ENCODE measurements at places on chromosomes 16 and 17.

GRCh38 chr16:88516601-88517061 lies 53.6 kb upstream of the ZC3H18 start:
- no peak for DNase-seq

DNA sequence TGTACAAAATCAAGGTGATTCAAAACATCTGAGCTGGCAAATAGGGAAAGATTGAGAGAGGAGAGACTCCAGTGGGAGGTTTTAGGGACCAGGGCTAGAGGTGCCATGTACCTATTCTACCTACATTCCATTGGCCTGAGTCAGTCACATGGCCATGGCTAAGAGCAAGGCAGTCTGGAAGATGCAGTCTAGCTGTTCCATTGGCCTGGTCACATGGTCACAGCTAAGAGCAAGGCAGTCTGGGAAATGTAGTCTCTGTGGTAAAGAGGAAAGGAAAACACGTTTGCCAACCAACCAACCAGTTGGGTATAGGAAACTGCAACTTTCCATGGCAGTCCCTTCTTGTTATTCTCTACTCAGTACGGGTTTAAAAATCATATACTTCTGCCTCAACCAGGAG lies 369.1 kb downstream of the XYLT1 start:
- no peak for DNase-seq

- no peak for DNase-seq
Observed at GRCh38 chr16:69321080-69321479, 9.3 kb downstream of the PDF start.

GRCh38 chr16:11023262-11024039 lies 79.1 kb downstream of the CLEC16A start:
- no peak for DNase-seq

GRCh38 chr17:5138616-5139457 lies 23.0 kb downstream of the USP6 start:
- DNase-seq, result no peak

DNA sequence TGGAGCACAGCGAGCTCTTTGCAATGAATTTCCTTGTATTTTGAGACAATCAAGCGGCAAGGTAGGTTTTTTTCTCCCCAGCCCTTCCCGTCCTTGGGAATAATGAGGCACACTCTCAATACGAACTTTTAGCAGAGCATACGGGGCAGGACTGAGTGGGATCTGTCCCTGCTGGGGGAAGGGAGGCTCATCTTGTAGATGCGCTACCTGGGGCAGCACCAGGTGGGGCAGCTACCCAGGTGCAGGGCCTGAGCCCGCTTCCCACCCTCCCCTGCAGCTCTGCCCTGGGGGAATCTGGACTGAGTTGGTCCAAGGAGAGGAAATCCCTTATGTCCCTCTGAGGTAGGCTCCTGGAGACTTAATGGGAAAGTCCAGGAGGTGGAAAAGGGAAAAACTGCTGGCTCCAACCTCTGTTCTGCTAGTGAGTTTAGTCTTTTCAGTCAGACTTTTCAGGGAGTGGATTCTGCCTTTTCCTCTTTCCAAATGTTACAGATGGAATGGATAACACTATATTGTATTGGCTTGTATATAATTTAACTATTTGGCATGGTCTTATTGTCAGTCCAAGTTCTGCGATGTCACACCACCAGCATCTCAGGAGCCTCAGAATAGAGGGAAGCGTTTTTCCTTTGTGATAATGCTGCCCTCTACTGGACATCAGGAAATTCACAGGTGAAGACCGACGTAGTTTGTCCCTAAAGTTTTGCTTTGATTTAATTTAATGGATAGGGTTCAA lies 9.6 kb upstream of the CES1 start:
- DNase-seq, result no peak

- no peak for DNase-seq
Observed at GRCh38 chr17:27494192-27495091, 38.2 kb downstream of the KSR1 start.

DNA sequence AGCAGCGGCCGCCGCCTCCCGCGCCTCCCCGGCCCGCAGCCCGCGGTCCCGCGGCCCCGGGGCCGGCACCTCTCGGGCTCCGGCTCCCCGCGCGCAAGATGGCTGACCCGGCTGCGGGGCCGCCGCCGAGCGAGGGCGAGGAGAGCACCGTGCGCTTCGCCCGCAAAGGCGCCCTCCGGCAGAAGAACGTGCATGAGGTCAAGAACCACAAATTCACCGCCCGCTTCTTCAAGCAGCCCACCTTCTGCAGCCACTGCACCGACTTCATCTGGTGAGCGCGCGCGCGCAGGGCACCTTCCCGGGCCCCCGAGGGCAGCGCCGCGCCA lies 258 bp downstream of the PRKCB start:
- no peak for DNase-seq

GRCh38 chr16:87954361-87954760 lies 3.1 kb downstream of the BANP start:
- no peak for DNase-seq

DNA sequence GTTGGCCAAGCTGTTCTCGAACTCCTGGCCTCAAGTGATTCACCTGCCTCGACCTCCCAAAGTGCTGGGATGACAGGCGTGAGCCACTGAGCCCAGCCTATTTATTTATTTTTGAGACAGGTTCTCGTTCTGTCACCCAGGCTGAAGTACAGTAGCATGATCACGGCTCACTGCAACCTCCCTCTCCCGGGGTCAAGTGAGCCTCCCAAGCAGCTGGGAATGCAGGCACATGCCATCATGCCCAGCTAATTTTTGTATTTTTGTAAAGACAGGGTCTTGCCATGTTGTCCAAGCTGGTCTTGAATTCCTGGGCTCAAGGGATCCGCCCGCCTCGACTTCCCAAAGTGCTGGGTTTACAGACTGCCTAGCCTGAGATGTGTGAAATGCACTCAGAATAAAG lies 10.2 kb upstream of the SEC14L1 start:
- DNase-seq, result no peak

GRCh38 chr16:17068524-17068923 lies 402.2 kb downstream of the XYLT1 start:
- DNase-seq, result no peak

GRCh38 chr16:27311897-27312303 lies 1.9 kb upstream of the IL4R start:
- DNase-seq, result no peak

DNA sequence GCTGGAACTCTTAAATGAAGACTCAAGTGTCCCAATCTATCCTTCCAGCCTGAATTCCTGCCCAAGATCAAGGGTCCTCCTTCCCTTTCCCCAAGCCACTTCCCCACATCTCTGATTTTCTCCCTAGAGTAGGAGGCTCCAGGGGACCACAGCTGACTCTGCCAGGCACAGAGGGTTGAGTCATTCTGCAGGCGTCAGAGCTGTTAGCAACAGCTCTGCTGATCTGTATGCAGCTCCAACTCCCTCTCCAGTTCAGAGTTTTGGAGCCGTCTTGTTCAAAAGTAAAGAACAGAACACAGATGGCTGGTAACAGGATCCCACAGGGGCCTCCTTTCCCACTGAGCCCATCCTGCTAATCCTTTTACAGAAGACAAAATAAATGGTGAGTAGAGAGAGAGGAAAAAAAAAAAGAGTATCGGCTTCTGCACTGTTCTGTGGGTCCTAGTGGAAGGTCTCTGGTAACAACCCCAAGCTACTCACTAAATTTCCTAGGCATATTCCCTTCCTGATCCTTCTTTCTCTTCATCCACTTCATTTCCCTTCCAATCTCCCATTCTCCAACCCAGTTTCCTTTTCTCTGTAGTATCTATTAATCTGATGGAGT lies 13.4 kb upstream of the TAOK1 start:
- no peak for DNase-seq

DNA sequence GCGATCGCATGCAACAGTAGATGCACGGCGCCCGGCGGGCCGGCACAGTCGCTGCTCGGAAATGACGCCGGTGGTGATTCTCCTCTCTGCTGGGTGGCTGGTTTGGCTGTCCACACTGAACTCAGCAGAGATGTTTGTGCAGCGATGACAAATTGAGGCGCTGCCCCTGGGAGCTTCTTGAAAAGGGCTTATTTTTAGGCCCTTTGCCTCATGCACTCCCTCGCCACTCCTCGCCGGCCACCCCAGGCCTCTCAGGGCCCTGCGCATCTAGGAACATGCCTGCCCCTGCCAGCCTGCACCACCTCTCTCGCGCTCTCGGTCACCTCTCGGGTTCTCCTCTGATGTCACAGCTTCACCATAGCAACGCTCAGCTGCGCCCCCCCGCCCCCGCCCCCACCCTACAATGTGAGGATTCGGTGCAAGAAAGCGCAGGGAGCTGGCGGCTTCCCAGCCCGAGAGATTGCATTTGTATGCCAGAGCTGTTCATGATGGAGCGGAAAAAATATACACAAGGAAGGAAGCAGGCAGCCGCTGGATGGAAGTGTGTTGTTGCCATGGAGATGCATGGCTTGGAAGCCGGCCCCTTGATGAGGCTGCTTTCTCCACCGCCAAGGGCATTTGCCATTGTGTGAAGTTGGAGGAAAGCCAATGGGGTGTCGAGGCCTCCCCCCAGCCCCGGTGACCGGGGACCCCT lies 81.3 kb upstream of the PLCG2 start:
- DNase-seq, result no peak
